Right cardiac atrium (tissue), 5 donors: ENCODE measurements at places on chromosomes 1 and 21.
A peak's percentile ranks its signal among the peaks of the same experiment; 100 is the strongest.

GRCh38 chr21:28858424-28858823 is 134.3 kb downstream of the LTN1 start:
- DNase-seq, result no peak

- peak; percentile 55 for DNase-seq
Measured at GRCh38 chr1:230114237-230114651, 47.2 kb downstream of the GALNT2 start.

- DNase-seq, result no peak
Measured at GRCh38 chr1:183958958-183959357, 78.6 kb downstream of the COLGALT2 start.

- no peak for DNase-seq
Measured at GRCh38 chr21:44758781-44759627, 42.6 kb downstream of the UBE2G2 start.

DNA sequence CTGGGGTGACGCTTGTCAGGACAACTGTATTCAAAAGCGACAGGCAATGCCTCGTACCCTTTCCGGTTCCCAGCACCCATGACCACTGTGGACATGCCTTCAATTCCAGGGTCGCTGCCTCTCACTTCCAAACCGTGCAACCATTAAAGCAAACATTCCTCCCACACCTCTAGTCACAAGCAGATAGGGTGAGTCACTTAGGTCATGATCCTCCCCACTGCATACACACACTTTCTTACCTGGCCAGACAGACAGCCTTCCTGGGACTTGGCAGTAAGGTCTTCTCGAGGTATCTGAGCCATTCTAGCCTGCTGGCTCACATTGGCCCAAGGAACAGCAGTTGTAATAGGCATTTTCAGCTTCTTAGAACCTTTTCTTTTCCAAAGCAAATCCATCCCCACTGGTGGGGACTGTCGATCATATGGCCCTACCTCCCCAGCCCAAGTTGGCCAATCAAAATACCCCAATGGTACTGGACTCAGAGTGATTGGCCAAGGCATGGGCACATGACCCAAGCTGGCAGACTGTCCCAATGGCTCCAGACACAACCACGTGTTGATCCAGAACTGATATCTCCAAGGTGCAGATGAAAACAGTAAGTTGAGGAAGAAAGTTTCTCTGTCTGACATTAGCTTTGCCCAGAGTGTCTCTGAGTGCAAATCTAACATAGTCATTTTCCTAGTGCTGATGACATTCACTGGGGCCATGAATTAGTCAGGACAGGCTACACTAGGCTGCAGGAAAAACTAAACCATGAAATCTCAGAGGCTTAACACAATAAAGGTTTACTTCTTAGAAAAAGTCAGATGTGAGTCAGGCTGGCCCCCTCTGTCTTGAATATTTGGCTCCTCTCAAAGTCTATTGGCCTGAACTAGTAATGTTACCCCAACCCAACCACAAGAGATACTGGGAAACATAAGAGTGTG is 113.8 kb downstream of the RRAGC start:
- DNase-seq, result no peak

DNA sequence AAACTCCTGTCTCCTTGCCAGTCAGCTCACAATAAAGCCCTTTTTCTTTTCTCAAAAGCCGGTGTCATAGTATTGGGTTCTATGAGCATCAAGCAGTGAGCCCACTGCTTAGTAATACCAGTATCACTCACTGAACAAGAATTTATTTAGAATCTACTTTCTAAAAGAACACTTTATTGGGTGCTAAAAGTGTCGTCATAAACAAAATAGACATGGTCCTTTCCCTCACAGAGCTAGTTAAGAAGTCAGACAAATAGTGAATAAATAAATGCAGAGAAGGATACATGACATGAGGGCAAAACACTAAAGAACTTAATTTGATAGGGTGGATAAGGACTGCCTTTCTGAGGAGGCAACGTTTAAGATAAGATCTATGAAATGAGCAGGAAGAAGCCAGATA is 32.2 kb downstream of the EVI5 start:
- DNase-seq, result no peak

DNA sequence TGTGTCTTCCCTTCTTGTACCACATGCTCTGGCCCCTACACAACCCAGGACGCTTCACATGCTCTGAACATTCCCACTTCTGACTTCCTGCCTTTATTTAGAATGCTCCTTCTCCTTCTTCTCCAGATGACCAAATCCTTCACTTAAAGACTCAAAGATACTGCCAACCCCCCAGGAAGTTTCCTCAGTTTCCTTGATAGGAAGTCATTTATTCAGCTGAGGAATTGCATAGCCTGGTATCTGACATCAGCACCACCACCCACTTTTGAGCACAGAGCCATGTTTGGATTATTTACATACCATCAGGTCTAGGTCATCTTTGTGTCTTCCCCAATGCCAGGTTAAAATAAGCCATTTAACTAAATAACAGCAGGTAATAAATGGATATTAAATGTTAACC is 42.4 kb downstream of the GFI1 start:
- no peak for DNase-seq

- DNase-seq, result peak; percentile 83
Measured at GRCh38 chr1:226827458-226827857, 43.0 kb upstream of the PSEN2 start.

DNA sequence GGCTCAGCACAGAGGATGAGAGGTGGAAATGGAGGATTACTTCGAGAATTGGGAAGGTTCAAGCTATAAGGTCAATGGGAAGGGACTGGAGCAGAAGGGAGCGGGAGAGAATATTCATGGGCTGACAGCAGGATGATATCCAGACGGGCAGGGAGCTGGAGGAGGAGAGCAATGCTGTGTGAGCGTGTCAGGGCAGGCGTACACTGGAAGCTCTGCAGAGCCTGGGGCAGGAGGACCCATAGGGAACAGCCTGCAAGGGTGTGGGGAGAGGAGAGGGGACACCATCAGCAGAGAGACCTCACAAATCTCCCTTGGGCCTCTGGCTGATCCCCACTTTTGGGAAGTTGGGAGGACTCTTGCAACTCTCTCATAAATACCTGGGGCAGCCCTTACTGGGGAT is 13.7 kb downstream of the CSF1 start:
- no peak for DNase-seq

GRCh38 chr1:158112994-158113758 is 67.5 kb upstream of the CD1D start:
- DNase-seq, result peak; percentile 76

- no peak for DNase-seq
Measured at GRCh38 chr1:166944186-166944967, 31.0 kb downstream of the ILDR2 start.

GRCh38 chr1:94688646-94689045 is 131.5 kb upstream of the SLC44A3 start:
- no peak for DNase-seq

GRCh38 chr1:84505493-84506001 is 639 bp upstream of the SPATA1 start:
- peak; percentile 80 for DNase-seq

DNA sequence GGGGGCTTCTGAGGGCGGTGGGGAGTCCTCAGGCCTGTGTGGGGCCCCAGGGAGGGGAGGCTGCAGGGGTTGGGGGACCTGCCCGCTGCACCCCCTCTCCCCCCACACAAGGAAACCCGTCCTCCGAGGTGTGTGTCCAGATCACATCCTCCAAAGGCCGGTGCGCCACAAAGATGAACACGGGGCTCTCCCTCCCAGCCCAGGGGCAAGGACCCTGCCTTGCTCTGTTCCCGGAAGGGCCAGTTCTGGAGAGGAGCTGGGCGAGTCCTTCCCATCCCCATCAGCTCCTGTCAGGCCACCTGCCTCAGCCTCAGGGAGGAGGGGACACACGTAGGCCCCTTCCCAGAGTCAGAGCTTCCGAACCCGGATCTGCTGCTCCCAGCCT is 2.5 kb upstream of the TTLL10 start:
- no peak for DNase-seq

GRCh38 chr1:184158896-184159681 is 107.6 kb downstream of the TSEN15 start:
- DNase-seq, result no peak

GRCh38 chr1:115374598-115374997 is 36.5 kb upstream of the NGF start:
- DNase-seq, result no peak

DNA sequence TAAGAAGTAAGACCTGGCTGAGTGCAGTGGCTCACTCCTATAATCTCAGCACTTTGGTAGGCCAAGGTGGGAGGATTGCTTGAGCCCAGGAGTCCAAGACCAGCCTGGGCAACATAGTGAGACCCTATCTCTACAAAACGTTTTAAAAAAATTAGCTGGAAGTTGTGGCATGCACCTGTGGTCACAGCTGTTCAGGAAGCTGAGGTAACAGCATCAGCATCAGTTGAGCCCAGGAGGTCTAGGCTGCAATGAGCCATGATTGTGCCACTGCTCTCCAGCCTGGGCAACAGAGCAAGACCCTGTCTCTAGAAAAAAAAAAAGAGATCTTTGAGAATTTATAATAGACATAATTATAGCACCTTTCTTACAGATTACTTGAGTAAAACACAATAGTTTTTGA is 36.0 kb downstream of the AGL start:
- DNase-seq, result no peak

DNA sequence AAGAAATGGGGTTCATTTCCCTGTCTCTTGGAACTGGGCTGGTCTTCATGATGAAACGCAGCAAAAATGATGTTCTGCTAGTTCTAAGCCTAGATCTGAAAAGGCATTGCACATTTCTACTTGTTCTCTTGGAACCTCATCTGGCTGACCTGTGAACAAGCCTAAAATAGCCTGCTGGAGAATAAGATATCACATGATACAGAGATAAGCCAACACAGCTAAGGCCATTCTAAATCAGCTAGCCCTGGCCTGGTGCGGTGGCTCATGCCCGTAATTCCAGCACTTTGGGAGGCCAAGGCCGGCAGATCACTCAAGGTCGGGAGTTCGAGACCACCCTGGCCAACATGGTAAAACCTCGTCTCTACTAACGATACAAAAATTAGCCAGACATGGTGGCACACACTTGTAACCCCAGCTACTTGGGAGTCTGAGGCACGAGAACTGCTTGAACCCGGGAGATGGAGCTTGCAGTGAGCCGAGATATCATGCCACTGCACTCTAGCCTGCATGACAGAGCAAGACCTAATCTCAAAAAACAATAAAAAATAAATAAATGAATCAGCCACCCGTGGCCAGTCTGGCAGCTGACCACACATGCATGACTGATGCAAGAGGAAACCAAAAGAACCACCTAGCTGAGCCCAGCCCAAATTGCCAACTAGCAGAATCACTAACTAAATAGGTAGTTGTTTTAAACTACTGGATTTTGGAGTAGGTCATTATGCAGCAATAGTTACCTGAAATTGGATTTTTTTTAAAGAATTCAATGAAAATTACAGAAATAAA is 18.0 kb downstream of the CD244 start:
- DNase-seq, result no peak

- DNase-seq, result no peak
Measured at GRCh38 chr1:220732137-220732536, 16.0 kb upstream of the MTARC2 start.

DNA sequence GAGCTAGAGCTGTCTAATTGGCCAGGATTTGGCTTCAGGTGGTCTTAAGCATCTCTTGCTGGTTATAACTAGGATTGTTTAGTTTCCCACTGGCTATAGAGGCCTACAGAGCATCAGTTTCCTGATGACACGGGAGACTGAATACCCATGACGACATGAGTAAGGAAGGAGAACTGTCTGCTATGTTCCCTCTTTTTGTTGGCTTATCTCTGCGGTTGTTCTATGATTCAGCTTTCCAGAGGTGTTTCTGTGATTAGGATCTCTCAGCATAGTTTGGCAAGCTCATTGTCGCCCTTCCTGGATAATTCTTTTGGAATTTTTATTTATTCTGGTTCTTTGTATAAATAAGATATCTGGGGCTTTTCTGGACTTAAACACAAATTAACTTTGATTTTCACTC is 163.4 kb downstream of the OLFM3 start:
- no peak for DNase-seq

GRCh38 chr1:93095804-93096585 is 16.9 kb downstream of the MTF2 start:
- DNase-seq, result no peak

- DNase-seq, result peak; percentile 28
Measured at GRCh38 chr1:168083456-168084325, 53.0 kb downstream of the GPR161 start.

- DNase-seq, result no peak
Measured at GRCh38 chr1:37394574-37395464, 79.6 kb upstream of the ZC3H12A start.
